ENCODE measurements at places on chromosomes 7 and 10.

- DNase-seq, result no peak
Measured at GRCh38 chr7:25779002-25779546, 372.9 kb upstream of the NFE2L3 start.

DNA sequence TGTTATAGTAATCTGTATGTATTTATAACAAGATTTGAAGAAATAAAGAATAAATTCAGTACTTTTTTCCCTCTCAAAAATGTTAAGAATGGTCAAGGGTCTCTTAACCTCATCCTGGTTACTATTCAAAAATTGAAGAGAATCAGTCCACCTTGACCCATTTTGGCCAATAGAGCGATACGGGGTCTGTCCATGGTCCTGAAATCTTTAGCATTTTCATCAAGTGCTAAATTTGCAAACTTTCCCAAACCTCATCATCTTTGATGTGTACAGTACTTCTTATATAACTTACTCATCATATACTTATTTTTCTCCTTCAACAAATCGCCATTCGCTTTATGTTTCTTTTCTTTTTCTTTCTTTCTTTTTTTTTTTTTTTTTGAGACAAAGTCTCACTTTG, 23.6 kb downstream of the TMEM178B start:
- DNase-seq, result no peak

DNA sequence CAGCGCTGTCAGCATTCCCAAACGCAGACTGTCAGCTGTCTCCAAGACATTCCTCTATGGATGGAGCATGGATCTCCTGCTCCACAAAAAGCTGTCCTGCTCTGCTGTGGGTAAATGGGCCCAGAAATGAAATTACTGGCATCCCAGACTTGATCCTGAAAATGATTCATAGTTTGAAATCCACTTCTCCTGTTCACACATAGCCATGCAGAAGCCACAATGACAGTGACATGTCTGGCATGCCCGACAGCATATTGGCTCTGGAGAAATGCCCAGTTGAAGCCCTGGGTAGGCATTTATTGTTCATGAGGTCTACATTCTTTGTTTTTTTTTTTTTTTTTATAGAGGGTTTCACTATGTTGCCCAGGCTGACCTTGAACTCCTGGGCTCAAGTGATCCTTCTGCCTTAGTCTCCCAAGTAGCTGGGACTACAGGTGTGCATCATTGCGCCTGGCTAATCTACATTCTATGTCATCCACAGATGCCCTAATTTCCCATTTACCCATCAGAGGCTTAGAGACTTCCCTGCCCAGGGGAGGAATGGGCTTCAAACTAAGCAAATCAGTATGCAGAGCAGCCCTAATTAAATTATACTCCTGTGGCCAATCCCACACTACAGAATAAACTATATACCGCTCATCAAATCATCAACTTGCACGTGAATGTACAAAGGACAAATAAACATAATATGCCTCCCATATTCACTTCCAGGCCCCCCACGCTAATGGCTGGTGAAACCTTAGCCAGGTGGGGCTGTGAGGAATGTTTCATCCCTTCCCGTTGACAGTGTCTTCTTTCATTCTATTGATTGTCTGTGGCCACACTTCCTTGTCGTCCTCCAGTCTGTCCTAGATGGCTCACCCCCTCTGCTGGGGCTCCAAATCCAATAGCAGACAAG, 61.8 kb upstream of the EEPD1 start:
- DNase-seq, result no peak

GRCh38 chr10:44043646-44044375, 341.1 kb downstream of the CXCL12 start:
- no peak for DNase-seq

DNA sequence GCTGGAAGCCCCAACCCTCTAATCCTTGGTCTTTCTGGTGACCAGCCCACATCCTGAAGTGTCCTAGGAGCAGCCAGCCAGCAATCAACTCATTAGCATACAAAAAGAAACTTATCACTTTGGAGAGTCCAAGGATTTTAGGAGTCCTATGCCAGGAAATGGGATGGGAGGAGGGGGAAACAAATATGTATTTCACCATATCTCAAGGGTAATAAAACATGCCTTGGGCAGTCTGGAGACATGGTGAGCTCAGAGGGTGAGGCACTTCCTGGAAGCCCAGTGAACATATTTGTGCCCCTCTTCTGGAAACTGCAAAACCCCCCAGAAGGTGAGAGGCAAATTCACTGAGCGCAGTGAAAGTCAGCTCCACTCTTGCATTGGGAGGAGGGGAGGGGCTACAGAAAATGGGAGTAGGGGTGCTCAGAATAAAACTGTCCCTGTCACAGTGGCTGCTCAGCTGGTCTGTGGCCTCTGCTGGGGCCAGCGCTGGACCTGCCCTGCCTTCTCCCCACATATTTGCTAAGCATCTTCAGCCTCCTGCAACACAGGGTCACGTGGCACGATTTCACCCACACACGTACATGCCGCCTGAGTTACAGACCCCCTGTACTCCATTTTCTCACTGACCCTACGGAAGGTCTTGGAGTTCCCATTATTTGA, 17.7 kb upstream of the ZMIZ1 start:
- DNase-seq, result peak; percentile 43

DNA sequence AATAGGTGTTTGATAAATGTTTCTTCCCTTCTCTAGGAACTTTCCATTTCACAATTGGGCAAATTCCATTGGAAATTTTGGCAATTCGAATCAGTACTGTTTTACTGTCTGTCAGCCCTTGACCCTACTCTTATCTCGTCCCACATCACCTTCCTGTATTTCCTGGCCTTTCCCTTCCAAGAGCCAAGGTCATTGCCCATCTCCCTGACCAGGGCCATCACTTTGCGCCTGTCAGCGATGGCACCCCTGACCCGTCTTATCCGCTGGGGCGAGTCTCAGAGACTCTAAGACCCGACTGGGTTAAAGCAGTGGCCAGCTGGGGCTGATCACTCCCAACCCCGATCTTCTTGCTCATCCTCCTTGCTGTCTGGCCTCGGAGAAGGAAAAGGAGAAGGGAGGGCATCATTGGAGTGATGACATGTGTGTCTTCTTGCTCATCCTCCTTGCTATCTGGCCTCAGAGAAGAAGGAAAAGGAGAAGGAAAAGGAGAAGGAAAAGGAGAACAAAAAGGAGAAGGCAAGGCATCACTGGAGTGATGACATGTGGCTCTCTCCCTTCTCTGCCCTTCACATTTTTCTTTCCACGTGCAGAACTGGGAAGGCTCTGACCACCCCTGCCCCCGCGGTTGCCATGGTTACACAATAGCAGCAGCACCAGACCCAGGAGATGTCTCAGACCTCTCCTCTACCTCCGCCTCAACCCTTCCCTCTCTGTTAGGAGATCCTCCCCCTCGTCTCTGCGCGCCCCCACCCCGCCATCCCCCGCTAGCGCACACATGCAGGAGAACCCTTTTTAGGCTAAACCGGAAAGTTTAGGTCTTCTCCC, 2.0 kb downstream of the SEMA3D start:
- DNase-seq, result peak; percentile 56

DNA sequence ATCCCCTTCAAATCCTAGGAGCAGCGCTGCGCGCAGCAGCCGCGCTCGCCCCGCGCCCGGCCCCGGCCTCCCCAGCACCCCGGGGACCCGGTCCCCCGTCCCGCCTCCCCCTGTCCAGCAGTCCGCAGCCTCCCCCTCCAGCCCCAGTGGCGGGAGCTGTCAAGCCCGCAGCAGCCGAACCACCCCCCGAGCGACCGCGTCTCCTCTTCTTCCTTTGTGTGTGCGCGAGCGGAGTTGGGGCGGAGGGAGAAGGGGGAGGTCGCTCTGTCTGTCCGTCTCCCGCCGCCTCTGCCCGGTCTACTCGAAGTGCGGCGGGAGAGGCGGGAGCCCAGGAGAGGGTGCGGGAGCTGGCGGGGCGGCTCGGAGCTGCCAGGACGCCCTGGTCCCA, 375 bp upstream of the CHN2 start:
- peak; percentile 12 for DNase-seq

GRCh38 chr10:124725791-124726190, 18.4 kb downstream of the FAM53B start:
- no peak for DNase-seq

Measured in umbilical cord (tissue), 2 donors.